ENCODE measurements at places on chromosomes 7 and 10.

DNA sequence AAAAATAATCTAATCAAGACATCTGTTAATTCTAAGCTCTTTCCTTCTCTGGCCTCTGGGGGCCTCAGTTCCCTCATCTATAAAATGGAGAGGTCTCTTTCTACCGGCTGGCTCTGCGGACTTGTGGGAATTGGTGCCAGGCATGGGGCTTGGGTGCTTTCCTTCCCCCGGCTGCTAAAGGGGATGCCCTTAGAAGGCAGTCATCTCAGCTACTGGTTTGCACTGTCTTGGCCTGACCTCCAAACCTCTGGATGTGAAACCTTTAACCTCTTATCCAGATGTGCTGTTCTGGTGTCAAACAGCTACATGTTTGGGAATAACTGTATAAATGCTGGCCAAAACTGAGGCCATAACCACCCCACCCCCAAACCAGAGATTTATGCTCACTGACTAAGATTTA, 320.0 kb downstream of the RPS24 start:
- no peak for DNase-seq

- DNase-seq, result no peak
Observed at GRCh38 chr10:73465978-73466726, 29.7 kb downstream of the PPP3CB start.

DNA sequence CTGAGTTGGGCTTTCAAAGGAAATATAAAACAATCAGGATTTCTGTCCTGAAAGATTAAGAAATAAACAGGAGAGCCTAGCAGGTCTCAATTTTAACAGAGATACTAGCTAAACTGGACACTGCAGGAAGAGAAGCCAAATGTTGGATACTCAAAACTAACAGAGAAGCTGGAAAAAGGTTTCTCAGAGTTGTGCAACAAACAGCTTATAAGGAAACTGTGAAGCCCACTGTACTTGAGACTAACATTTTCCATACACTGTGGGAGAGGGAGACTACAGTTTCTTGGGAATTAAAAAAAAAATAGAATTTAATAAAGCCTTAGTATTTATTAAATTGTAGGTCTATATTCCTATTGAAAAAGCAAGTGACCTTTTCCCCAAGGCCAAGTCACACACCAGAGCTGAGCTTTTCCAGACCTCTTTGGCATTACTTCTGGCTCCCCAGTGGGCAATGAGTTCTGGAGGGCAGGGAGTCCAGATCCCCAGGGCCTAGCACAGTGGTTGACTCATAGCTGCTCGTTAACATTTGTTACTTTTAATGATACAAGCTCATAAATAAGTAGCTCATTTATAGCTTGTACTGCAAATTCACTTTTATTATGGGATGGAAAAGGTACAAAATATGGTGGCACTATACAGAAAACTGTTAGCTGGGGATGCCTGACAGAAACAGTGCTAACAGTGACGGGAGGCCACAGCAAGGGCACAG, 68.3 kb downstream of the MINDY3 start:
- no peak for DNase-seq

DNA sequence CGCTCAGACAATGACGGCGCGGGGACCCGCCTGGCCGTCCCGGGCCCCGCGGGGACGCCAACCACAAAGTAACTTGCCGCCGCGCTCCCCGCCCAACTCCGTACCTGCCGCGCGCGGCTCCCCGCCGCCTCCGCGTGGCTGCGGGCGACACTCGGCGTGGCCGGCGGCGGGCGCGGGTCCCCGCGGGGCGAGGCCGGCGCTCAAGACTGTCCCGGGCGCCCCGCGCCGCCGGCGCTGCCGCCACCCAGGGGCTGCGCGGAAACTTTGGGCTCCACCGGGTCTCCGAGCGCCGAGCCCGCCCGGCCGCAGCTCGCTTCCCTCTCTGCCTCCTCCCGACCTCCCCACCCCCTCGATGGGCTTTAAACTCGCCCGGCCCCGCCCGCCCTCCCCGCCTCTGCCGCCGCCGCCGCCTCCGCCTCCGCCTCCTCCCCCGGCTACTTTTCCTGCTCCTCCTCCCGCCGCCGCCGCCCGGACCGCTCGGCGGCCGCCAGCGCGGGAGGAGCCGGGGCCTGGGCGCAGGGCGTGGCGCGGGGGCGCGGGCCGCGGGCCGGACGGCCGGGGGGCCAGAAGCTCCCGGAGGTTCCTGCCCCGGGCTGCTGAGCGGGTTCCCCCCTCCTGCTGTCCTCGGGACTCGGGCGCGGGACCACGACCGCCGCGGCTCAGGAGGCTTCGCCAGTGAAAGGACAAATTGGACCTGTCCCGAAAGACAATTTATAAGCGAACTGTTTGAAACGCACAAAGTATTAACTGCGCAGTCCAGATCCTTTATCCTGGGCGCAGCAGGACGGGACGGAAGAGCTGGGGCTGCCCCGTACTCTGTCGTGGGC, 10.6 kb upstream of the GRB10 start:
- no peak for DNase-seq

GRCh38 chr7:82156168-82156567, 287.4 kb downstream of the CACNA2D1 start:
- DNase-seq, result no peak
